HL-60 (cell line): ENCODE measurements at places on chromosomes 1 and 21.

DNA sequence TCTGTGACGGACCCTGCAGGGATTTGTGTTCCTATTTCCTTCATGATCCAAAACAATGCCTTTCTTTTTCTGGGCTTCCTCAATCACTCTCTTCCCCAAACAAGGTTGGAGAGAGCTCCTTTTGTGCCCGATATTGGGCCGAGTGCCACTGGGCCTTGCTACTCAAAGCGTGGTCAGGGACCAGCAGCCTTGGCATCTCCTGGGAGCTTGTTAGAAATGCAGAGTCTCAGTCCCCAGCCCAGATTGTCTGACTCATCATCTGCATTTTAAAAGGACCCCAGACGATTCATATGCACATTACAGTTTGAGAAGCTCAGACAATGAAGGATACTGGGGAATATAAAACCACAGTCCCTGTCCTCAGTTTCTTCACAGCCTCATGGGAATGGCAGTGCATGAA lies 19.9 kb downstream of the ADORA1 start:
- no peak for DNase-seq

DNA sequence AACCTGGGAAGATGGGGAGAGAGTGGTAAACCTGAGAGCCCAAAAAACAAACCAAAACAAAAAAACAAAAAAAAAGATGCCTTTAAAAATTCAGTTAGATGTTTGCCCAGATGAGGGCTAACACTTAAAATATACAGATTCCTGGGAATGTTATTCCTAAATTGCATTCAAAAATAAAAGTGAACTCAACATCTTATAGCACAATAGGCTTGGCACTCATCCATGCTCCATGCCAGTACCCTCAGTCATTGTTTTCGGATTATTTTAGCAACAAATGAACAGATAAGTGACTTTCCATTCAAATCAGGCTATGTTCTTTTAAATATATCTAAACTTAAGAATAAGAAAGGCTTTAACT lies 3.7 kb downstream of the ATP1A1 start:
- no peak for DNase-seq

- DNase-seq = no peak
These were observed 282.6 kb downstream of the BARHL2 start for GRCh38 chr1:90434460-90434859.

- no peak for DNase-seq
These were observed 19.5 kb downstream of the LACTBL1 start for GRCh38 chr1:22953057-22953739.

DNA sequence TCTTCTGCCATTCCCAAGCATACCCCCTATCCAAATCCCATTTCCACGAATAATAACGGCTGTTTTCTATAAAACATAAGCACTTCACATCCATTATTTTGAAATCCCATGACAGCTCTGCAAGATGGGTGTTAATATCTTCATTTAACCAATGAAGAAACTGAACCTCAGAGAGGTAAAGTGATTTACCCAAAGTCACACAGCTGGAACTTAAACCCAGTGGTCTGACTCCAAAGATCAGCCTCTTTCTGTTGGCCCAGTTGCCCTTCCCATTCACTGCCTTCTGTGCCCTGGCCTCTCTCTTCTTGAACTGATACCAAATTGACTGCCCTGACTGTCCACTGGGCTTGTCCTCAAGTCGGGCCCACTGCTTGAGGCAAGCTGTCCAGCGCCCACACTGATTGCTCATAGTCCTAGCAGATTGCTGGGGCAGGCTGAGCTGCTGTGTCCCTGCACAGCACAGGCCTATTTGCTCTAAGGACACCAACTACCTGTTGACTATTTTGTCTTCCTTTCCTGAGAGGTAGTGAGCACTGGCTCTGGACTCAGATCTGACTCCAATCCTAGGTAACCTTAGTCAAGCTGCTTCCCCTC lies 19.3 kb downstream of the TAL1 start:
- no peak for DNase-seq

- no peak for DNase-seq
These were observed 6.0 kb downstream of the CADM3 start for GRCh38 chr1:159177272-159177907.

DNA sequence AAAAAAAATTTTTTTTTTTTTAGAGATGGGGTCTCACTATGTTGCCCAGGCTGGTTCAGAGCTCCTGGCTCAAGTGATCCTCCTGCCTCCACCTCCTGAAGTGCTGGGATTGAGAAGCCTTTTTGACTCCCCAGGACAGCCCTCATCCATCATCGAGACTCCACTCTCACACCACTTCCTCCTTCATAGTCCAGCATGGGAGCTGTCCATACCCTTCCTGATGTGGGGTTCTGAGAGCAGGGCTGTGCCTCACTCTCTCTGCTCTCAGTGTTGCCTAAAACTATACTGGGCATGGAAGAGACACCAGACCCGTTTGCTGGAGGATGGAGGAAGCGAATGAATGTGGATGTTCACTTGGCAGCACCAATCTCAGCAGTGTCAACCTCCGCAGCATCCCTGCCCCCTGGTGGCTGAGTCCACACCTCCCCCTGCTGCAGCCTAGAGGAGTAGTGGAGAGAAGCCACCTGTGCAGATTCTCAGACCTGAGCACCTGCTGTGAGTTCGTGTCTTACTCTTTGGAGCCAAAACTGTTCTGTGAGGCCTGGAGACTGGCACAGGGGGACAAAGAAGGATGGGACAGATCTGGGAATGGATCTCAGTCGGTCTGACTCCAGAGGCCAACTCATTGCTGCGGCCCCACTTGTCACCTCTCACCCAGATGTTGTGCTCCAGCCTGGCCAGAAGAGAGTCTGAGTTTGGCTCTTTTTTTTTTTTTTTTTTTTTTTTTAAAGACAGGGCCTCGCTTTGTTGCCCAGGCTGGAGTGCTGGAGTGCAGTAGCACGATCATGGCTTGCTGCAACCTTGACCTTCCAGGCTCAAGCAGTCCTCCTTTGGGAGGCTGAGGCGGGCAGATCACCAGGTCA lies 17.7 kb downstream of the TINAGL1 start:
- DNase-seq = peak; percentile 73

GRCh38 chr1:158509471-158510156 lies 37.6 kb downstream of the OR10R2 start:
- DNase-seq = no peak

GRCh38 chr1:228982637-228983036 lies 247.4 kb downstream of the RHOU start:
- DNase-seq = peak; percentile 92

DNA sequence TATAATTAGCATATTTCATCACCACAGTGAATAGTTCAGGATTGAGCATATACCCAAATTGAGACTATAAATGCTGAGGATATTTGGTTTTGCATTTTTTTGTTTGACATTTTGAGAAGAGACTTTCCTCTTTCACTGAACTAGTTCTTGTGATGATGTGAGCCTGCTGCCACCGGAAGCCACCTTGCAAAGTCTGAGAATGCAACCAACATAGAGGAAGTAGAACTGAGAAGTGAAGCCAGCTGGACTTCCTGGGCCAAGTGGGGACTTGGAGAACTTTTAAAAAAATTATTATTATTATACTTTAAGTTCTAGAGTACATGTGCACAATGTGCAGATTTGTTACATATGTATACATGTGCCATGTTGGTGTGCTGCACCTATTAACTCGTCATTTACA lies 102.3 kb downstream of the RPE65 start:
- DNase-seq = peak; percentile 82

DNA sequence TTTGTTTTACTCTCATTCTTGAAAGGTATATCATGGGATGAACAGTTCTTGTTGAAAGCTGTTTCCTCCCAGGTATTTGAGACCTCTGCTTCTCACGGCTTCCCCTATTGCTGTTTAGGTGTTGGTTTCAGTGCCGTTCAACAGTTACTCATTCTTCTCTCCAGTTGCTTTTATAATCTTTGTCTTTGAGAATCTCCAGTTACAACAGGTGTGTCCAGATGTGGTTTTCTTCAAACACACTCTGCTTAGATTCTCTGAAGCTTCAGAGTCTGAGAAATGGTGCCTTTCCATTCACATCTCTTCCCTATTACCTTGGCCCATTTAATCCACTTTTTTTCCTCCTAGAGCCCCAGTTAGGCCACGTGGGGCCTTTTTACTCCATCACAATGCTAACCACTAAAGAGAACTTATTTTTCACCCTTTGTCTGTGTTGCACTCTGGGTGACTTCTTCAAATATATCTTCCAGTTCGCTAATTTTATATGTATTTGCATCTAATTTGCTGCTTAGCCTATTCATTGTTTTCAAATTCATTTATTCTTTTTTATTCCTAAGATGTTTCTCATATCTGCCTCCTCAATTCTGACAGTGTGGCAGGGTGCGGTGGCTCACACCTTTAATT lies 46.7 kb upstream of the SLC19A1 start:
- DNase-seq = no peak

GRCh38 chr1:161502181-161502580 lies 3.1 kb upstream of the FCGR2A start:
- DNase-seq = no peak

DNA sequence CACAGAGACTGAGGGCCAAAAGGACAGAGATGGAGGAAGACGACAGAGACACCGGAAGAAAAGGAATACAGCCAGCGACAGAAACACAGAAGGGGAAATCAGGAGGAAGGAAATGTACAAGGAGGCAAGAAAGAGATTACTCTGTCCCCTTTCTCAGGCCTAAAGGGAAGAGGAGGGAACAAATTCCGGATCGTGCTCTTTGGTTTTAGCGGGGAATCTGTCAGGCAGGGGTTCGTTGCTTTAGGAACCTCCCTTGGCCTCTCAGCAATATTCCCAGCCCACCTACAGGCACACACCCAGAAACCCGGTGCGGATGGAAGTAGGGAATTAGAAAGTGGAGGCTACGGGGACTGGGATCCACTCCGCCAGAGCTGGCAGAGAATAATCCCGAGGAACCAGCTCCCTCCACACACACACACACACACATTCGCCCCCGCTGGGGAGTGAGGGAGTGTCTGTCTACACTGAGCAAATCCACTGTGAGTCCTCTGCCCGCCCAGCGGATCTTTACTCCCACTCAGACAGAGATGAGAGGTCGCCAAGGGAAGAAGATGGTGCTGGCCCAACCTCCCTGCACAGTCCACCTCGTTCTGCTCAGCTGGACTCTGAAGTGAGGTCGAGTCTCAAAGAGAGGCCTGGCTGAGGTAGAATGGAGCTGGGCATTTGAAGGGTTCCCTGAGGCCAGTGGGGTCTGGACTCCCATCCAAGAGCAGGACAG lies 5.7 kb downstream of the TAL1 start:
- DNase-seq = no peak

- no peak for DNase-seq
These were observed 5.4 kb upstream of the EXO1 start for GRCh38 chr1:241842565-241842964.

GRCh38 chr1:21060523-21060922 lies 116.2 kb downstream of the EIF4G3 start:
- no peak for DNase-seq

GRCh38 chr1:100051893-100052292 lies 80.8 kb downstream of the SASS6 start:
- no peak for DNase-seq

DNA sequence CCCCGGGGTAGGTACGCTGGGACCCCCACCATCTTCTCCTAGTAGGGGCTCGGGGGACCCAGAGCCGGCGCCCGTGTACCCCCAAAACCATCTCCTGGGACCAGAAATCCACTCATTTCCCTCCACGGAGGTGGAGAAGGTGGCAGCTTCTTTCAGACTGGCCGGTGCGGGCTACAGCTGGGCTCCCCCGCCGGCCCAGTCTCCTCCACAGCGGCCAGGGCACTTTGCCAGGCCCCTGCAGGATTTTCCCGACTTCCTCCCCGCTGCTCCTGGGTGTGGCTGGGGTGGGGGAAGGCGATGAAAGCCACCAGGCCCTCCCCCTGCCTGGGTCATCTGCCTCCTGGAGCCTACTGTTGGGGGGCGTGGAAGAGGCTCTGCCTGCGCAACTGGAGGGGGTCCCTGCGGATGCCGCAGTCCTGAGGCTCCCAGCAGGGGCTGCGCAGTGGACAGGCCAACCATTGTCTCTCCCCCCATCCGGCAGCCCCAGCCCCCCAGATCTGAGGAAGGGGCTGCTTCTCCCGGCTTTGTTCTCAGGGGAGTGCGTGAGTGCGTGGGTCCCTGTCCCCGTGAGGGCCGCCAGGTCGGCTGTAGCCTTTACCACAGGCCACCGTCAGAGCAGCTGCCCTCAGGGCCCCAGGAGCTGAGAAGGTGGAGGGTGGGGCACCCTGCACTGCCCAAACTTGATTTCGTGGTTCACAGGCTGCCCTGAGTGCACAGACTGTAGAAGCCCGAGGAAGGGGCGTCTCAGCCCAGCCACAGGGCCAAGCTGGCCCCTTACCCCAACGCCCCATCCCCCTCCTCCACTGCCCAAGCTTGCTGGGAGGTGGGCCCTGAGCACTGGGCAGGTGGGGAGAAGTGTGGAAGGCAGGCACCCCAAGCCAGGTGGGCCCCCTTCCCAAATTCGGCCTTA lies 1.3 kb downstream of the AGRN start:
- DNase-seq = no peak
